Effector memory CD8-positive, alpha-beta T cell (primary cell): ENCODE measurements at places on chromosomes 4 and X.

- no peak for DNase-seq
Observed at GRCh38 chr4:56787380-56787779, 34.1 kb downstream of the SPINK2 start.

- DNase-seq: peak; percentile 15
Observed at GRCh38 chrX:141176586-141177451, at the start of gene LDOC1. Gene LDOC1 (minus strand): TSS chrX:141177129. CDS start chrX:141177021, 108 bp downstream.

GRCh38 chrX:132270699-132271098, 51.5 kb upstream of the RAP2C start:
- no peak for DNase-seq

GRCh38 chrX:19512961-19513360, 2.3 kb downstream of the MAP3K15 start:
- DNase-seq: no peak

- no peak for DNase-seq
Observed at GRCh38 chr4:150379454-150379853, 202.5 kb upstream of the MAB21L2 start.

- DNase-seq: no peak
Observed at GRCh38 chr4:2318476-2318875, 56.6 kb upstream of the MXD4 start.

DNA sequence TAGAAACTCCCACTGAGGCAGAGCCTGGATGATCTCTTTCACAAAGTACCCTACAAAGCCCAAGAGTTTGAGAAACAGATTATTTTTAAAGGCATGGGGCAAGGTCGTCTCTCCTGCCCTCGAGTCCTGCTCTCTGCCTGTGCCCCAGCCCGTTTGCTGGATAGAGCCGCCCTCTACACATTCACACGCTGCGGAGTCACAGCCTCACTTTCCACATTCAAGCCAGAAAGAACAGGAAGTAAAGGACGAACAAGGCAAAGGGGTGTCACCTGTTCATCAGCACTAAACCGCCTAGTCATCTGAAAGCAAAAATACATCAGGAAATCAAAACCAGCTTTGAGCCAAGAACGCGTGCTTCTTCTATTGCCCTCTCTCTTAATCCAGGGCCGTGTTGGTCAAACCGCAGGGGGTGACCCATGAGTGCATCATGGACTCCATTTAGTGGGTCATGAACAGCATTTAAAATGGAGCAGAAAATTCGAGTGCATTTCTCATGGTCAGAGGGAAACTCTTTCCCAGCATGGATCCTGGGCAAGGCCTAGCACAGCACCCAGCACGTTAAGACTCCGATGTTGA, 83.4 kb downstream of the PHKA2 start:
- no peak for DNase-seq

- no peak for DNase-seq
Observed at GRCh38 chr4:89285745-89286144, 21.9 kb downstream of the GPRIN3 start.

- no peak for DNase-seq
Observed at GRCh38 chrX:133985967-133986683, 731 bp upstream of the GPC3 start.

- DNase-seq: no peak
Observed at GRCh38 chr4:93894995-93895394, 66.4 kb downstream of the ATOH1 start.

DNA sequence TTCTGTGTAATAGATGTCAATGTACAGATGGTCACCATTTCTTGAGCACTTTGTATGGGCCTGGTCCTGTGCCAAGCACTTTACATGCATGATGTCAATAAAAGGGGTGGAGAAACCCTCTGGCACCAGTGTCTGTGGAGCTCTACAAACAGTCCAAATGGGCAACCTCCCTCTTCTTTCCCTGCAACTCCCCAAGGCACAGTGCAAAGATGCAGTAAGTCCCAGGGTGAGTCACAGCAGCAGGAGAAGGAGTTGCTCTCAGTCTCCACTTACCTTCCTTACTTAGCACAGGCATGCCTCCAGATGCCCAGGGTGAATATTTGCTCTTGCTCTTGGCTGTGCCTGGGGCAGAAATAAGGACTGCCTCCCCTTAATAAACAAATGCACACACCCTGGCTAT, 4.3 kb downstream of the OCIAD2 start:
- DNase-seq: no peak

- no peak for DNase-seq
Observed at GRCh38 chr4:183098019-183098722, 886 bp upstream of the WWC2 start.

DNA sequence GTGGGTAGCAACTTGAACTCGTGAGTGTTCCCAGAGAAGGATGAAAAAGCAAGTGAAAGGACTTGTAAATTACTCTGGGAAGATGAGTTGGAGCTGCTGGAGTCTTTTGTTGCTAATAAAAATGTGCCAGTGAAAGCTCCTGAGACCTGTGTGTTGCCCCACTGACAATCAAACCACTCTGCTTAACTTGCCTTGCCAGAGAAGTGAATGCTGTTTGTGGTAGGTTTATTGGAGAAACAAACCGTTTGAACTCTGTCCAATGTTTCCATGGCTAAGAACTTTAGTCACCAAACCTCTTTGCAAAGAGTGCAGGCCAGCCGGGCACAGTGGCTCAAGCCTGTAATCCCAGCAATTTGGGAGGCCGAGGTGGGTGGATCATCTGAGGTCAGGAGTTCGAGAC, 586.9 kb downstream of the PCDH7 start:
- DNase-seq: no peak

DNA sequence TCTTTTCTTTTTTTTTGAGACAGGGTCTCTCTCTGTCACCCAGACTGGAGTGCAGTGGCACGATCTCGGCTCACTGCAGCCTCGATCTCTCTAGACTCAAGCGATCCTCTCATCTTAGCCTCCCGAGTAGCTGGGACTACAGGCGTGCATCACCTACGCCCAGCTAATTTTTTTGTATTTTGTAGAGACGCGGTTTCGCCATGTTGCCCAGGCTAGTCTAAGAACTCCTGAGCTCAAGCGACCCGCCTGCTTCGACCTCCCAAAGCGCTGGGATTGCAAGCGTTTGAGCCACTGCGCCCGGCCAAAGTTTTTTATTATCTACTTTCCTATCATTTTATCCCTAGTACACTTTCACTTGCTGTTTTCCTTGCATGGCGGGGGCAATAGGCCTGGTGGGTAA, 1.4 kb downstream of the UBA6 start:
- DNase-seq: no peak

DNA sequence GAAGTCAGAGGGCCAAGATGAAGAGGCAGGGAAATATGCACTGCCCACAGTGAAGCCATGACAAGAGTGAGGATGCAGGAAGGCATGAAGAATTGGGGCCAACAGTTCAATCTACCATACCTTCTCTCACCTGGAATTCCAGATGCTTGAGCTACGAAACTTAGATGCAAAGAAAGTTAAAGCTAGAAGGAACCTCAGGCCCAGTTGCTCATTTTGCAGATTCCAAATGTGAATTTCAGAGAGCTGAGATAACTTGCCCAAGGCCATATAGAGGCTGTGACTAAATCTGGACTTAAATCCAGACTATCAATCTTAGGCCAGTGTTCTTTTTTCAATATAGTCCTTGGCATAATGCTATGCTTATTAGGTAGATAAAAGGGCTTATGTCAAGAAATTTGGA, 92.7 kb downstream of the SRPX start:
- DNase-seq: no peak

DNA sequence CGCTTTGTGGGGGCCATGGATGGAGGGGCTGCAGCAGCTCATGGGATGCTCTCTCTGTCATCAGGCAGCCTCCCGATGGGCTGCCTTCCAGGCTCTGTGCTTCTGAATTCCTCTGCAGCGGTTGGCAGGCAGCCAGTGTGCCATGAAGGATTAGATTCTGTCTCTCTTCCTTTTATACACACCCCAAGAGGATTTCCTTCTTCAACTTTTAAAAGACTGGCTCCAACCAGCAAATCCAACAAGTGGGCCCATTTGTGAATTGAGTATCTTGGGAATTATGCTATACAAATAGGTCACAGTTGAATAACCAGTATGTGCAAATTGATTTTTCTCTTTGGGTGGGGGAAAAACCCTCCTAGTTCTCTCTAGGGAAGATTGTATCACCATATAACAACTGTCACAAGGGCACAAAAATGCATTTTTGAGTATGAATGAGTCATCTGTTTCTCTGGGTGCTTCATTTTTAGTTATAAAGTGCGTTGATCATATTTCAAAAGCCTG, 96.8 kb upstream of the FAT1 start:
- no peak for DNase-seq

- no peak for DNase-seq
Observed at GRCh38 chr4:3091464-3091863, 17.0 kb downstream of the HTT start.

- no peak for DNase-seq
Observed at GRCh38 chrX:134202561-134202960, 34.4 kb upstream of the CCDC160 start.

DNA sequence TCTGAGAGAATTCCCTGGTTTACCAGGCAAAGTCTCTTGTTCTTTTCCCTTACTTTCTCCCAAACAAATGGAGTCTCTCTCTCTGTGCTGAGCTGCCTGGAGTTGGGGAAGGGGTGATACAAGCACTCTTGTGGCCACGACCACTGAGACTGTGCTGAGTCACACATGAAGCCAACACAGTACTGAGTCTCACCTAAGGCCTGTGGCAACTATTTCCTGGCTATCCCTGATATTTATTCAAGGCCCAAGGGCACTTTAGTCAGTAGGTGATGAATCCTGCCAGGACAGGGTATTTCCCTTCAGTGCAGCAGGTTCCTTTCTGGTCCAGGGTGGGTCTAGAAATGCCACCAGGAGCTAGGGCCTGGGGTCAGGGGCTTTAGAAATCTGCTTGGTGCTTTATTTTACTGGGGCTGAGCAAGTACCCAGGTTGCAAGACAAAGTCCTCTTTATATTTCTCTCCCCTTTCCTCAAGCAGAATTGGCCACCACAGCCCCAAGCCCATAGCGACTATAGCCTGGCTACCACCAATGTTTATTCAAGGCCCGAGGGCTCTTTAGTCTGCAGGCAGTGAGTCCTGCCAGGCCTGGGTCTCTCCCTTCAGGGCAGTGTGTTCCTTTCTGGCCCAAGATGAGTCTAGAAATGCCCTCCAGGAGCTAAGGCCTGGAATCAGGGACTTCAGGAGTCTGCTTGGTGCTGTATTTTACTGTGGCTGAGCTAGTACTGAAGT, 10.5 kb downstream of the ARL13A start:
- DNase-seq: no peak

DNA sequence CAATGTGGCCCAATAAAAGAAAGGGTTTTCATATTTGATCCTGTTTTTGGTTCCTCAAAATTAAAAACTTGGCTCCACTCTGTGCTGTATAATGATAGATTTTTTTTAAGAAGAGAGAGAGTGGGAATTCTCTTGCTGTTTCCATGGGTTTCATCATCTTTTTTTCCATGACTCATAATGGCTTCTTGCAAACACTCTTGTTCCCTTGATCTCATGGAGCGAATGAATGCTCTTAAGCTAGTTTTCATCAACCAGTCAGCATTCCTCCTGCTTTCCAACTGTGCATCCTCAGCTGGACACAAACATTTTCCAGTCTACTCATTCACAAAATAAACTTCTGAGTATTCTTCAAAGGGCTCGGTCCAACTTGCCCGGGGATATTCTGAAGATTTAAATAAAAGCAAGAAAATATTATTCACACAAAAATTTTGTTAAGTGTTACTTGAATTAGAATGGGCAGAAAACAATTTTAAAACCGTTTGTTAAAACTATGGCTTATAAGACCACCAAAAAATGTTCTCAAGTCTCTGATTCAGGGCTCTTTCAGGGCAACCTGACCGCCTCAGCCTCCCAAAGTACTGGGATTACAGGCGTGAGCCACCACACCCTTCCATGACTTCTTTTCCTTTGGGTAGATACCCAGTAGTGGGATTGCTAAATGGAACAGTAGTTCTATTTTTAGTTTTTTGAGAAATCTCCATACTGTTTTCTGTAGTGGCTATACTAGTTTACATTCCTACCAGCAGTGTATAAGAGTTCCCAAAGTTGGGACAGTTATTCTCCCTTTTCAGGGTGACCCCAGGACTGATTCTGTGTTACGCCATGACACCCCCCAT, 64.7 kb downstream of the TMEM156 start:
- DNase-seq: no peak

- DNase-seq: no peak
Observed at GRCh38 chrX:47217121-47217851, 1.2 kb upstream of the CDK16 start.

GRCh38 chrX:151871244-151871643, 41.4 kb upstream of the MAGEA4 start:
- DNase-seq: no peak

GRCh38 chr4:3306450-3306849, 13.6 kb downstream of the RGS12 start:
- no peak for DNase-seq

- DNase-seq: no peak
Observed at GRCh38 chr4:174627473-174627872, 105.2 kb upstream of the HPGD start.

DNA sequence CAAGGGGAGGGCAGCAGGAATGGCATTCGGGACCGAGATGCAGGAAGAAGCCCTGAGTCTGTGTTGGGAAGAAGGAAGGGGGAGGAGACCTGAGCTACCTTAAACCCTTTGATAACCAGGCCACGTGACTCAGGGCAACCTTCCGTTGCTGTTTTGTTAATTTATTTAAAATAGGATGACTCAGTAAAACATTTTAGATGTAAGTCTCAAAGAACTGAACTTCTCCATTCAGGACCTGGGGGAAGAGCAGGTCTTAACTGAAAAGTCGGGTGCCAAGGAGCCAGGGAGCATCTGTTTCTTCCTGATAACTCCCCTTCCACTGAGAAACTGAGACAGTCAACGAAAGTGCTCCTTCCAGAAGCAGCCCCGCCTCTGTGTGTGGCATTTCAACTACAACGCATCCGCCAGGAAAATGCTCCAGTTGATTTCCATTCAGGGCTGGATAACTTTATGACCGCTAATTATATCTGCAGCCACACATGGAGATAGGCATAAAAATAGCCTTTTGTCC, 88.0 kb downstream of the IRF2 start:
- DNase-seq: no peak

GRCh38 chrX:104310657-104311254, 56.0 kb upstream of the ESX1 start:
- no peak for DNase-seq

- no peak for DNase-seq
Observed at GRCh38 chr4:11341337-11342043, 87.2 kb downstream of the HS3ST1 start.

- DNase-seq: no peak
Observed at GRCh38 chrX:65859299-65859698, 180.6 kb downstream of the VSIG4 start.

DNA sequence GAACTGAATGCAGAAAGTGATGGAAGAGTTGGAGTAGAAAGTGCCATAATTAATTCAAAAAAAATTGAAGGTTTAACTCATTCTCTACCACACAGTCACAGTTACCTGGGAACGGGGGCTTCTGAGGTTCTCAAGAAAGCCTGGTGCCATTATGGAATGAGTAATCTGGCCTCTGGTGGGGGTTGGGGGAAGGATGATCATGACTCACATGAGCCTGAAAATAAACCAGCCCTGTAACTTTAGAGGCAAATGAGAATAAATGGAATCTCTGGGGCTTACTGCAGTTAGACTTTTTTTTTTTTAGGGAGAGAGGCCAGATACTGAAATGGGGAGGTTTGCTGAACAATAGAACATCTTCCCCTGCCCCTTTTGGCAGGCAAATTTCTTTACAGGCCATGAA, 55.3 kb downstream of the SOD3 start:
- no peak for DNase-seq
